Endodermal cell (in vitro differentiated cells): ENCODE measurements at places on chromosomes 12 and 14.

DNA sequence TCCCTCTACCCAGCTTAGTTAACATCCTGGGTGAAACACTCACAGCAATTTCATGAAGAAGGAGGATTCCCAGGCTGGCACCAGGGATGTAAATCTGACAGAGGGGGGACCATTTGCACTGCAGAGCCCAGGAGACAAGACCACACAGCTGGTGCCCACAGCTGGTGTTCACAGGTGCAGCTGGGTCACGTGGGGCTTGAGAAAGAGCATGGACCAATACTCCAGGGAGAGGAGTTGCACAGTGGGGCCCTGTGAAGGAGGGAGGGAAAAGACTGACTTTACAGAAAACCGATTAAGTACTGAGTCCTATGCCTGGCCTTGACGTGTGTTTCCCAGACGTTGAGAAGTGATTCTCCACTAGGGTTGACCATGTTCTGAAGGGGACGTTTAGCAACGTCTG, 1316.7 kb upstream of the TMEM132C start:
- DNase-seq = no peak

DNA sequence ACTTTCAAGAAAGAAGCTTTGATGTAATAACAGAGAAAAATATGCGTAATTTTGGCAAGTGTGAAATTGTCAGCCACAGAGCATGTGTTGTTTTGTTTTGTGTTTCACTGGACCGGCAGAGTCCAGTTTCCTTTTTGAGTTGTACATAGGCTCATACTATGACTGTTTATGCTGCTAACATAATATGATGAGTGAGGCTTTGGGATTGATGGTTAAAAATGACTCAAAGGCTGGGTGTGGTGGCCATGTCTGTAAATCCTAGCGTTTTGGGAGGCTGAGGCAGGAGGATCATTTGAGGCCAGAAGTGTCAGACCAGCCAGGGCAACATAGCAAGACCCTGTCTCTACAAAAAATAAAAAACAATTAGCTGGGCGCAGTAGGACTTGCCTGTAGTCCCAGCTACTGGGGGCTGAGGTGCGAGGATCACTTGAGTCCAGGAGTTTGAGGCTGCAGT, 487.9 kb downstream of the PCNX1 start:
- no peak for DNase-seq

DNA sequence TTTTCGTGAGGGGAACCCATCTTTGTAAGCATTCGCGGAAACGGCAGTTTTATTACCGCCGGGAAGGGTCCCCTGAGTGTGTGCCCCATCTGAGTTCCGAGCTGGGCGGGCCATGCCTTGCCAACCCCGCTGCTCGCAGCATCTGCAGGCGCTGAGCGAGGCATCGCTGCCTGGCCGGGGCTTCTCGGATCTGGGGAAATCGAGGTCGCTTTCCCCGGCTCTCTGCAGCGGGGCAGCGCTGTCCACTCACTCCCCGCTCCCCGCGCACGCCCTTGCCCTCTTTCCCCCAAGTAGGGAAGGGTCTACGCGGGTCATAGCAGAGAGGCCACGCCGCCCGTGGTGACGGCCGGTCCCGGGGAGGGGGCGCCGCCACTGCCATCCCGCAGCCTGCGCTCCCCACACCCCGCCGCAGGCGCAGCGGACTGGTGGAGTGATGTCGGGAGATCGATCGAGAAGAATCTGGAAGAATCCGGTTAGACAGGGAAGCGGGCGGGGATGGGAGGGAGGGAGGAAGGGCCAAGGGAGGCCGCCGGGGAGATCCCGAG, 507 bp upstream of the FKBP4 start:
- no peak for DNase-seq

DNA sequence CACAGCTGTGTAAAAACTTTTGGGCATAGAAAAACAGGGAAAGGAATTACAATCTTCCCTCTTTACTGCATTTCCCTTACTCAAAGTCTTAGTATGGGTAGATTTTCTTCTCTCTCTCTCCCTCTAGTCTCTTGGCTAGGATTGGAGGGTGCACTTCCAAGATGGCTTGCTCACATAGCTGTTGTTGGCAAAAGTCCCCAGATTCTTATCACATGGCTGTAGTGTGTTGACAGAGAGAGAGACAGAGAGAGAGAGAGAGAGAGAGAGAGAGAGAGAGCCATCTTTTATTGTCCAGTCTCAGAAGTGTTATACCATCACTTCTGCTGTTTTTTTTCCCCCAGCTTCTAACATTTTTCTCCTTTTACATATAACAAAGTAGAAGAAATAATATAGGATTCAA, 6.3 kb upstream of the OR4E2 start:
- no peak for DNase-seq

- DNase-seq = no peak
Observed at GRCh38 chr12:90399357-90399756, 555.6 kb downstream of the CCER1 start.

DNA sequence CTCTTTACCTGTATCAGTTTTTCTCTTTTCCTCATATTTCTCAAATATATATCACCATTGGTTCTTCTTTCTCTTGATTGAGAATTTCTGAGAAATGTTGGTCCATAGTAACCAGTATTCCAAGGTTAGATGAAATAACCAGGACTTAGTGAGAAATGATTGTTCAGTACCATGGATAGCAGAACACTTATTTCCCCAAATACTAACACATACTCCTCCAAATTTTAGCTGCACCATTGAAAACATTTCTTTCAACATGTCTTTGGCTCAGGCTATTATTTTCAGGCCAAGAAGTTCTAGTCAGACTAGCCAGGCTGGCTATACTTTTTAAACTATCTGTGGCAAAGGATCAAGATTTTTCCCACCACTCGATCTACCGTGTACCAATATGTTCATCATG, 113.3 kb downstream of the PTPRO start:
- no peak for DNase-seq

DNA sequence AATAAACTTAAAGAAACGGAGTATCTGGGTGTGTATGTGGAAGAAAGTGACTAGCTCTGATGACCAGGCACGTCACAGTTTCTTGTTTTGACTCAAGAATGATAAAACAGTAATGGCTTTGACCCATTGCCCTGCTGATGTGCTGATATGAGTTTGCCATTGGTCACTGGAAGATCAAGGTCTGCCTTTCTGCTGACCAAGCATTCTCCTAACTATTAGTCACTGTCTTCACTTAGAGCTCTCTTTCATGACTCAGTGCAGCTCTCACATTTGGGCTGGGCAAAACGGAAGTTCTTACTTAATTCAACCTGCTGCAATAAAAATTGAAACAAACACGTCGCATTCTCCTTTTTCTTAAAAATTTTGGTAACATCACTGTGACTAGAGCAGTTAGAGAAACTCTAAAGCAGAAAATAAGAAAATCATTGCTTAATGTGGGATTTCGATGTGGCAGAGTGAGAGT, 366.7 kb downstream of the BTG1 start:
- no peak for DNase-seq

DNA sequence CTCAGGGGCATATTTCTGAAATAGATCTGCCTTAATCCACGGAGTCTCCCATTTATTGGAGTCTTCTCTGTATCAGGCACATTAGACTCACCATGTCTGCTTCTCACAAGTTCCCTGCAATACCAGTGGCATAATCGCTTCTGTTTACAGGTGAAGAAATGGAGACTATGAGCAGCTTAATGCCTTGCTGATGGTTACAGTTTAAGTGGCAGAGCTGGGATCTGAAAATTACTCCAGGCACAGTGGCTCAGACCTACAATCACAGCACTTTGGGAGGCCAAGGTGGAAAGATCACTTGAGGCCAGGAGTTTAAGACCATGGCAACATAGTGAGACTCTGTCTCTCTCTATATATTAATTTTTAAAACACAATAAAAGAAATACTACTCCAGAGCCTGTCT, 7.3 kb upstream of the RIC8B start:
- no peak for DNase-seq
